ENCODE measurements at places on chromosomes 3 and 15.

DNA sequence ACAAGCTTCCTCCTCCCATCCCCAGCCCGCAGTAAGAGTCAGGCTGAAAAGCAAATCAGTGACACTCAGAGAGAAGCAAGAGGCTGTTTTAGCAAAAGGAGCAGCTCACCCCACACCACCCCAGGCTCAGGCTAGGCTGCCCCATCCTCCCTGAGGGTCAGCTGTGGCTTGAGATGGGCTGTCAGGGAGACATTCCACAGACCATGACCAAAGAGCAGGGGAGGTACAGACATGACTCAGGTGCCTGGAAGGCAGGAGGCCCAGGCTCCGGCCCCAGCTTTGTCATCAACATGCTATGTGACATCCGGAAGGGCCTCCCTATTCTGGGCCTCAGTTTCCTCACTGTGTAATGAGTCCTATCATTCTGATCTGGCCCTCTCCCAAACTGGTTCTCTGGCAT lies 24.7 kb downstream of the HCN4 start:
- no peak for DNase-seq

GRCh38 chr15:101250341-101250831 lies 1.5 kb downstream of the CHSY1 start:
- DNase-seq: no peak

GRCh38 chr3:54710954-54711353 lies 216.9 kb downstream of the LRTM1 start:
- no peak for DNase-seq

GRCh38 chr15:60655252-60655651 lies 176.3 kb upstream of the ICE2 start:
- no peak for DNase-seq

GRCh38 chr3:156519758-156520162 lies 35.2 kb downstream of the SSR3 start:
- DNase-seq: no peak

DNA sequence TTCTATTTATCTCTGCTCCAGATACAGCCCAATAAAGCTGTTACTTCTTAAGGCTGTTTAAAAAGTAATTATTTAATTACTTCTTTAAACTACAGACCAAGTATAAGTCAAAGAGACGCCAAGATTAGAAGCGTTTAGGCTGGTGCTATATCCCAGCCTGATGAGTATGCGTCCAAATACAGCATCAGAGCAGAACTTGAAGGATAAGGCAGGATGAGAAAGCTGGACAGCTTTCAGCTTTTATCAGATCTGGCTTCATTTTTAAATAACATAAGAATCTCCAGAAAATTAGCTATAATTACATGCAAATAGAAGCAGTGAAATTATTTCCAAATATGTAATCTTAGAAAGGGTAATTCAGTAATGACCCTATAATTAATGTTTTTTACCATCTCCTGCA lies 110.3 kb upstream of the MYO5C start:
- DNase-seq: no peak

- no peak for DNase-seq
These were observed 175.9 kb downstream of the PDZRN3 start for GRCh38 chr3:73448761-73449301.

- DNase-seq: no peak
These were observed 64.1 kb upstream of the SLC6A1 start for GRCh38 chr3:10928407-10928960.

- no peak for DNase-seq
These were observed 878.5 kb downstream of the PLOD2 start for GRCh38 chr3:145282505-145282904.

- no peak for DNase-seq
These were observed 140.2 kb upstream of the RBMS3 start for GRCh38 chr3:29140666-29141065.

DNA sequence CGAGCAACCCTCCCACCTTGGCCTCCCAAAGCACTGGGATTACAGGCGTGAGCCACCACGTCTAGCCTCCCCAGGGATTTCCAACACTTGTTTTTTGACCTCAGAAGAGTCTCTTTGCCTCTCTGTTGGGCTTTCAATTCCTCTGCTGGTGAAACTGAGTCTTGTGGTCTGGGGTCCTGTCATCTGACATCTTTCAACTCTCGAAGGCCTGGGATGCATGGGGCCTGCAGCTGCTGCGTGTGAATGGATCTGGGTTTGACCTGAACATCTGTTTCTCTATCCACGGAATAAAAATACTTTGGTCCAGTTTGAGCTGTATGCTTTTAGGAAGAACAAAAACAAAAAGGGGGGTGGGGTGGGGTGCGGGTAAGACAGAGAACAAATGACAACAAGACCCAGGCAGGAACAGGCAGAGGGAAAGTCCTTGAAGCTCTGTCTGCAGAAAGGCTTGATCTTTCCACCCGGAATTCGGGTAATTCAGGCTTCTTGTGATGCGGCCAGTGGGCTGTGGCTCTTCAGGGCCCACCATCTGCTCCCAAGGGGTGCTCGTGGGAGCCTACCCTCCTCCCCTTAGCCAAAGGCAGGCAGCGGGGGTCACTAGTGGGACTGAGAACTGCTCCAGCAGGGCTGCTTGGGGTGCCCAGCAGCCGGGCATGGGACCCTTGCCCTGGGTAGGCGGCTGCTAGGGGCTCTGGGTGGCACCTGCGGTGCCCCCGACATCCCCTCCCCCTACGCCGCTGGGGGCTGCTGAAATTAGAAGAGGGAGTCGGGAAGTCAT lies 71.5 kb downstream of the SLC12A8 start:
- no peak for DNase-seq

GRCh38 chr3:147493666-147494065 lies 84.5 kb downstream of the ZIC1 start:
- no peak for DNase-seq

- no peak for DNase-seq
These were observed 50.3 kb downstream of the PCCB start for GRCh38 chr3:136300444-136300843.

- DNase-seq: no peak
These were observed 2.7 kb downstream of the CHST13 start for GRCh38 chr3:126526668-126527005.

DNA sequence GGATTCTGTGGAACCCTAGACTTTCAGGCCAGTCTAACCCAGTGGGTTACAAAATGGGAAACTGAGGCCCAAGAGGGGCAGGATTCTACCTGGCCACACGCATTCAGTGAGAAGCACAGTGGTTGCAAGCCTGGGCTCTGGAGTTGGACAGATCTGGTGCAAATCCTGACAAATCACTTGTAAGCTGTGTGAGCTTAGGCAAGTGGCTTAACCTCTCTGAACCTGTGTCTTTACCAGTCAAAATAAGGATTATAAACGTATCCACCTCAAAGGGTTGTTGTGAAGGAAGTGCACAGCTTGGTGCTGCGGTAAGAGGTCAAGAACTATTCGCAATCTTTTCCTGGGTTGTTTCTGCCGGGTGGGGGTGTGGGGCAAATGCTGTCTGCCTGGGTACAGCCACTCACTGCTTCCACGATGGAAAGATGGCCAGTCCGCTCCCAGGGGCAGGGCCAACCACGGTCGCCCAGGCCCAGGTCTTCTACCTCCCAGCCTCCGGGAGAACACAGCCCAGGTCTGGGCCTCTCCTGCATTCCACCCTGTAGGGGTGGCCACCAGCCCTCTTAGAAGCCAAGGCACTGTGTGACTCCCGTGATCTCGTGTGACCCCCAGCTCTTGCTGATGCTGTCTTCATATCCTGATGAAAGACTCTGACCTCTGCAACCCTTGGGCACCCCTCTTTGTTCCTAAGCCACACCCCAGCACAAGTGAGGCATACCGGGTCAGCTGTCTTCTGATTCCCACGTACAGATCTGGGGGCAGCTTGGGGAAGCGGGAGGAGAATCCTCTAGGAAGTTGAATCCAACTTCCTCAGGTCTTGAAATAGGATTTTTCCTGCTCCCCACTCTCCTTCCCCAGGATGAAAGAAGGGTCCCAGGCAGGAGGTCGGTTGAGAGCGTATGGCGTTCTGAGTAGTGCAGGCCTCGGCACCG lies 1.5 kb downstream of the CHRNA3 start:
- no peak for DNase-seq

DNA sequence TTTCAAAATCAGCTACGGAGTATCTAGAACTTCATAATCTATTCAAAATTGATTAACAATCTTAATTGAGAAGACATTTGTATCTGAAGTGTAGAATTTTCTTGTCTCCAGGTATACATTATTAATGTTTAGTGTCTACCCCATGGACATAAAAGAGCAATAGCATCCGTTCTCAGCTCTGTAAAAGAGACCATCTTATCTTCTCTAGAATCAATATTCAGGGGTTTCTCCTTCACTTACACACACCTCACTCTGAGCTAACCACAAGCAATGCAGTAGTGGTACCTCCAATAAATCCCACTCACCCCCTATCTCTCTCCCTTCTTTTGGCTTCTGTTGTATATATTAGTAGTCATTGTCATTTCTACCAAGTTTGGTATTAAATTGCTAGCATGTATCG lies 16.2 kb downstream of the MBNL1 start:
- no peak for DNase-seq

DNA sequence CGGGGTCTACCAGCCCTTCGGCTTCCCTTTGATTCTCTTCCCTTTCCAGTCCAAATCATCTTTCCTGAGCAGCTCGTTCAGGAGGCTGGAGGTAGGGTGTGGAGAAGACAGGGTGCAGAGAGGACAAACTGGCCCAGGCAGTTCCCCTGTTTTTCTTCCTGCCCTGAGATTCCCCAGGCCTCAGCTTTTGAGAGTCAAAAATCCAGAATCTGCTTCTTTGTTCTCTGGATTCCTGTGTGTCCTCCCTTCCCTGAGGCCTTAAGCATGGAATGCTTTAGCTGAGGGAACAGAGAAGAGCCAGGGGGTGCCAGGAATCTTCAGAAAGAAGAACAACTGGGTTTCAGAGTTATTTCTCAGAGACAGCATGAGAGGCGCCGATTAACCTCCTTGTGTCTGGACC lies 26.7 kb upstream of the LRTM1 start:
- no peak for DNase-seq

- DNase-seq: no peak
These were observed 873 bp downstream of the C3orf70 start for GRCh38 chr3:185151964-185152409.
